ENCODE measurements at places on chromosomes 16 and 17. TPM values are rescaled to one million over a fixed set of nuclear protein-coding genes. Genes with fewer than 3 reads are reported as not detected.

Gene MRPL10
- 44.8 TPM for total RNA-seq

Gene SEZ6
- not detected for total RNA-seq

Gene SPAG5
- total RNA-seq = 103 TPM

Gene RGS9
- total RNA-seq = 6.2 TPM

DNA sequence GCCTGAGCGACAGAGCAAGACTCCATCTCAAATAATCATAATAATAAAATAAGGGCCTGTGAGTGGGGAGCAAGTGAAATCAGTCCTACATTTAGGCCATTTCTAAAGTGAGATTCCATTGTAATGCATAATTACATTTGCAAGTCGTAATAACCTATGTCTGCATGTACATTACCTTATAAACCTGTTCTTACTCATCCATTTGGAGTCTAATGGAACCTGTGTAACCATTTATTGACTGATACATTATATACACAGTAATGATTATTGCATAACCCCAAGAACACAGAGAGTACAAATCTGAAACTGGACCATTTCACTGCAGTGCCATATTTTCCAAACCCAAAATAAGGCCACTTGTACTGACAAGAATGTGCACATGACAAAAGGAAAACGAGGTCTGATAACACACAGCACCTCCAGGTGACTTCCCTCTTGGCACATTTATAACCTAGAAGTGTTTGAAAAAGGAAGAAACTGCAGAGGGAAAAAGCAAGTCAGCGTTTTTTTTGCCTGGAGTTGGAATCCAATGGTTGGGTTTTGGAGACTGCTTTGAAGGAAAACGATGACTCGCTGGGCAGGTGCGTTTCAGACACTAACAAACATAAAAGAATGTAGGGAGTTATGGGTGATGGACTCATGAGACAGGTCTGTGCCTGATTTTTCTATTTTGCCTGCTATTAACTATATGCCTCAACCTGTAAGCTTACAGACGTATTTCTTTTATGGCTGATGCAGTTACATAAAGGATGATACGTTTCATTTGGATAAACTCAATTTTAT lies 63.6 kb upstream of the KIFC3 start:
- no peak for DNase-seq

DNA sequence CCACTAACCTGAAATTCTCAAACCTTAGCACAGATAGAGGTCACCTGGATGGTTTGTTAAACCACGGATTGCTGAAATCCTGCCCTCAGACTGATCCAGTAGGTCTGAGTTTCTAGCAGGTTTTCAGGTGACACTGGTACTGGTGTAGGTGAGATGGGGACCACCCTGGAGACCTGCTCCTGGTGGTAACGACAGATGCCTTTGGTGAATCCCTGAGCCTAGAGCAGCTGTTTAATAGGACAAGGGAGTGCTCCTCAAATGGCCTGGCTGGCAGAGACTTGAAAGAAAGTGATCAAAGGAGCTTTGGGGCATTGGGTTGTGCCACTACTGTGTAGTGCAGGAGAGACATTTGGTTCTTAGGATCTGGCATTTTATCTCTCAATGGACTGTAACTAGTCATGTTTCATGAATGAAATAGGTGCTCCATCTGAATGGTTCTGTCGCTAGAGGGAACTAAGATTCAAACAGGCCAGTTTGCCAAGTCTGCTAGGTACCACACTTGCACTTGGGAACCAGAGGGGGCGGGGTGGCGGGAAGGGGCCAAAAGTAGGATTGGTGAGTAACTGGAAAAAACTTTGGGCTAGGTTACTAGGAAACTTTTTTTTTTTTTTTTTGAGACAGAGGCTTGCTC lies 2.9 kb upstream of the IFI35 start:
- DNase-seq = no peak

DNA sequence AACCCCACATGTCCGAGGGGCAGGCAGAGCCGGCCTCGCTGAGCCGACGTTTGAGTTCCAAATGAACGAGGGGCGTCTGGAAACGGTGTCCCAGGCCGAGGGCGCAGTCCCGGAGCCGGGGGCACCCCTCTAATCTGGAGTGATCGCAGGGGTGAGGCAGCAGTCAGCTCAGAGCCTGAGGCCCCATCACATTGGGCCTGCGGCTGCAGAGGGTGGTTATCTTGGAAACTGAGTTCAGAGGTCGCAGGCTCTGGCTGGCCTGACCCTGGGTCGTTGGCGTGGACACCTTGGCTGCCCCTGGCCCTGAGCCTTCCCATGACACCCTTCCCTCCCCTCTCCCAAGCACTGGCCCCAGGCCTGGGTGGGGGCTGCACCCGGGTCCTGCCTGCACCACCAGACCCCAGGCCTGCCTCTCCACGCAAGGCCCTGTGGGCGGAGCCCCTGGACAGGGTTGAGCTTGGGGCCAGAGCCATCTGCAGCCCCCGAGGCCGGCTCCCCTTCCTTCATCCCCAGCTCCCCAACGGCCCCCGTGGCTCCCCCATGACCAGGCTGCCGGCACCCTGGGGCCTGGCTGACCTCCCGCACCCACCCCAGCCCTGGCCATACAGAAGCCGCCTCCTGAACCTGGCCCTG lies 45.6 kb downstream of the ZFPM1 start:
- DNase-seq = no peak

DNA sequence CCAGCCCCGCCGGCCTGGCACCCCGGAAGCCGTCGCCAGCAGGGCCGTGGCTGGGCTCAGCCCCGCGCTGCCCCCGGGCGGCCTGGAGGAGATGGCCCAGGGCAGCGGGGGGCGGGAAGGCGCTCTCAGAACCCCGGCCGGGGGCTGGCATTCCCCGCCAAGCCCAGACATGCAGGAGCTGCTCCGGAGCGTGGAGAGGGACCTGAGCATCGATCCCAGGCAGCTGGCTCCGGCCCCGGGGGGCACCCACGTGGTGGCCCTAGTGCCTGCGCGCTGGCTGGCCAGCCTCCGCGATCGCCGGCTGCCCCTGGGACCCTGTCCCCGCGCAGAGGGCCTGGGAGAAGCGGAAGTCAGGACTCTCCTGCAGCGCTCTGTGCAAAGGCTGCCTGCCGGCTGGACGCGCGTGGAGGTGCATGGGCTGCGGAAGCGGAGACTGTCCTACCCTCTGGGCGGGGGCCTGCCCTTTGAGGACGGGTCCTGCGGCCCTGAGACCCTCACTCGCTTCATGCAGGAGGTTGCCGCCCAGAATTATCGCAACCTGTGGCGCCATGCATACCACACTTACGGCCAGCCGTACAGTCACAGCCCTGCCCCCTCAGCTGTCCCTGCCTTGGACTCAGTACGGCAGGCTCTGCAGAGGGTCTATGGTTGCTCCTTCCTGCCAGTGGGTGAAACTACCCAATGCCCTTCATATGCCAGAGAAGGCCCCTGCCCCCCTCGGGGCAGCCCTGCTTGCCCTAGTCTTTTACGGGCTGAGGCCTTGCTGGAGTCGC lies 551 bp downstream of the WDR81 start:
- no peak for DNase-seq

Data from GM12878 (cell line).